Central memory CD8-positive, alpha-beta T cell (primary cell): ENCODE measurements at places on chromosomes 13 and 19.

DNA sequence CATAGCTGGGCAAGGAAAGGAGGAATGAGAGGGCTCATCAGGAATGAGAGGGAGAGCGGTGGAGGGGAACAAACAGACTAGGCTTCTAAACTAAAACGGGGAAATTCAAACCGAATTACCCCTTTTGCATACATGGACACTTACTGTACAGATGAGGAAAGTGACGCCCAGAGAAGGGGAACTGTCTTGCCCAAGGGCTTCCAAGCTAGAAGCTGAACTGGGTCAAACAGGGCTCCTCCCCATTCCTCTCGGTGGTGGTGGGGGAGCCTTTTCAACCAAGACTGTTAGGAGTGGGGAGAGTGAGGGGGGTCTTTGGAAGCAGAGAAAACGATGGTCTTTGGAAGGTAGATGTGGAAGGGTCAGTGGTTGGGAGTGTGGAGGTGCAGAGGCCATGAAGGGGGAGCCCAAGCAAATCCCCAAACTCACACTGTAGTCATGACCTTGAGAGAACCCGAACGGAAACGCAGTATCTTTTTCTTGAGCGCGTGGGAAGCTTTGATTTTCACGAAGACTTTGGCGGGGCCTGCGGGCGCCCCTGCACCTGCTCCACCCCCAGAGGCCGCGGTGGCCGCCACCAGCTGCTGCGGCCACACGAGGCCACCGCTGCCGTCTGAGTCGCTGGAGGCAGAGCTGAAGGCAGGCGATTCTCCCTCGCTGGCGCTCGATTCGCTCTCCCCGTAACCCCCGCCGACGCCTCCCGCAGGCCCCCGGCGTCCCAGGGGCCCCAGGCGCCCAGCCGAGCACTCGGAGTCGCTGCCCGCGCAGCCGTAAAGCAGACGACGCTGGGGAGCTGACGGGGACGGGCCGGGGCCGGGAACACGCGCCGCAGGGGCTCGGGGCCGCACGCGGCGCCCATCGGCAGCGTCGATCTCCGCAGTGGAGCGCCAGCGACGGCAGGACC, 12.3 kb upstream of the GNG8 start:
- no peak for DNase-seq

GRCh38 chr19:56423985-56424353, 19.8 kb downstream of the ZNF583 start:
- DNase-seq: no peak

GRCh38 chr13:45255247-45255987, 54.6 kb upstream of the KCTD4 start:
- no peak for DNase-seq

GRCh38 chr13:113211774-113212173, 2.4 kb downstream of the CUL4A start:
- DNase-seq: no peak

DNA sequence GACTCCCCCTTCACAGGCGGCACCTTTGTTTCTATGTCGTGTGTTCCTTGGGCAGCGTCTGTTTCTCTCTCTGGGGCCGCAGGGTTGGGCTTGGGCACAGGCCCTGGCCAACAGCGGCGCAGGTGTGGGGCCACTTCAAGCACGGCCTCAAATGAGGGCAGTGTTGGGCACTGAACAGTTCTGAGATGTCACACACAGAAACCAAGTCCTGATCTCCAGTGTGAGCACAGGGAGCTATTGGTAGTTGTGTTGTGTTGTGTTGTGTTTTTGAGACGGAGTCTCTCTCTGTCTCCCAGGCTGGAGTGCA, 42.7 kb downstream of the GATAD2A start:
- no peak for DNase-seq

GRCh38 chr19:38564981-38565690, 52.6 kb downstream of the MAP4K1 start:
- DNase-seq: no peak

- DNase-seq: no peak
Measured at GRCh38 chr19:33460221-33460908, 61.2 kb downstream of the PEPD start.

- DNase-seq: no peak
Measured at GRCh38 chr13:101289764-101290163, 126.5 kb downstream of the NALCN start.

GRCh38 chr13:30148171-30148754, 159.1 kb downstream of the KATNAL1 start:
- peak; percentile 71 for DNase-seq

DNA sequence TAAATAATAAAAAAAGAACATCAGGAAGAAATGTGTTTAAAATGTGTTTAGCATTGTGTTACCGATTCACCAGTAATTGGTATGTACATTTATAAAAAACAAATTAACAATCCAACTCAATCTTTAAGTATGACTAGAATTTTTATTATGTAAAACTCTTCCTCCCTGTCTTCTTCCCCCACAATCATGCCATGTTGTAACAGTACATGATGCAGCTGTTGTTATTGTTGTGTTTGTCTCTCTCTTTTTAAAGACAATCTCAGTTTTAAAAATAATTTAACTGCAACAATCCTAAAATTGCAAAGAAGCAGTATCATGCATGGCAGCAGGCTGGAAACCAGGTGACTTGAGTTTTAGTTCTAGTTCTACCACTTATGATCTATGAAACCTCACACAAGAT, 180.2 kb downstream of the RGCC start:
- DNase-seq: no peak

- no peak for DNase-seq
Measured at GRCh38 chr13:110183910-110184309, 123.0 kb downstream of the COL4A1 start.

DNA sequence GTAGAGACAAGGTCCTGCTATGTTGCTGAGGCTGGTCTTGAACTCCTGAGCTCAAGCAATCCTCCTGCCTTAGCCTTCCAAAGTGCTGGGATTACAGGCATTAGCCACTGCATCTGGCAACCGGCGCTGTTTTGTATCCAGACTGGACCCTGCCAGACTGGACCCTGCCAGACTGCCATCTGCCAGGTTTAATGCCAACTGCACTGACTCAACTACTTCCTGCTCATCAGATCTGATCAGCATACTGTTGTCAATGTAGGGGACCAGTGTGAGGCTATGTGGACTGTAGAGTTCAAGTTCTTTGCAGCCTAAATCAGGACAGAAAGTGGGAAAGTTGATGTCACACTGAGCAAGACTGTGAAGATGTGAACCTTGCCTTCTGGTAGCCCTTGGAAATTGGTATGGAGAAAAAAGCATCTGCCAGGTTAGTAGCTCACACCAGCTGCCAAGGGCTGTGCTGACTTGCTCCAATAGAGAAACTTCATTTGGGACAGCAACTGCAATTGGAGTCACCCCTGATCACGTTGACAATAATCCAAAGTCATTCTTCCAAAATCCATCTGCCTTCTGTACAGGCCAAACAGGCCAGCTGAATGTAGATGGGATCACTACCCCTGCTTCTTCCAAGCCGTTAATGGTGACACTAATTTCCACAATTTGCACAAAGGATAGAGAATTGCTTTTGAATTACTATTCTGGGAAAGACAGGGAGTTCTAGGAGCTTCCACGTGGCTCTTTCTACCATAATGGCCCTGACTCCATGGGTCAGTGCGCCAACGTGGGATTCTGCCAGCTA, 36.8 kb upstream of the ATP1A3 start:
- DNase-seq: no peak

DNA sequence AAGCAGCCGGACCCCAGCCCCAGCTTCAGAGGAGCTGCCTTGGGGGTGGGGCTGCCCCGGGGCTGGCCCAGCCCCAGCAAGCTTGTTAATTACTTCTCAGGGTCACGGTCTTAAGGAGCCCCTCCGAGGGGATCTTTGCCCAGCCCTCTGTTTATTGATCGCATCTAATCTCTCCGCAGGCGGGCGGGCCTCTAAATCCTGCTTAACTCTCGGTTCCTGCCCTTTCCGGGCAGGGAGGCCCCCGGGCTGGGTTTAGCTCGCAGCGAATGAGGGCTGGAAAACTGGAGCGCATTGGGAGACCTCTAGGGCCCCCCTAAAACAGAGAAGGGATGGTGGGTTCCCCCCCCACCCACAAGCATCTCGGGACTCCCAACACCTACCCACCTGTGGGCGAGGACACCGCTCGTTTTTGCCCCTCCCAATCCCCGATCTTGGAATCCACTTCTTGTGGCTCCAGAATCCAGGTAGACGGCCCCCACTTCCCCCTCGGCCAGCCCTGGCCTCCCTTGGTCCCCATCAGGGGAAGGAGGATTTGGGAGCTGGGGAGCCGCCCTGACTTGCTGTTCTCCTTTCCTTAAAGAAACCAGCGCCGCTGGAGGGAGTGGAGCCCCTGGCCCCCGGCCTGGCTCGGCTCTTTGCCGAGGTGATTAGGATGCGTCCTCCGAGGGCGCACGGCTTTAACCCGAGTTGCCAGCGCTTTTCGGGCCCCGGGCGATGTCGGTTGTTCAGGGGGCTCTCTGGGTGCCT, 59.5 kb upstream of the ADGRL1 start:
- no peak for DNase-seq

- no peak for DNase-seq
Measured at GRCh38 chr19:12779162-12779993, 4.0 kb upstream of the HOOK2 start.

GRCh38 chr13:73702419-73703071, 431.7 kb downstream of the KLF12 start:
- no peak for DNase-seq

- DNase-seq: no peak
Measured at GRCh38 chr13:79030513-79030912, 371.6 kb upstream of the OBI1 start.

- DNase-seq: no peak
Measured at GRCh38 chr13:74036373-74036772, 97.8 kb downstream of the KLF12 start.

- DNase-seq: no peak
Measured at GRCh38 chr19:18774782-18775444, 16.2 kb downstream of the COMP start.

DNA sequence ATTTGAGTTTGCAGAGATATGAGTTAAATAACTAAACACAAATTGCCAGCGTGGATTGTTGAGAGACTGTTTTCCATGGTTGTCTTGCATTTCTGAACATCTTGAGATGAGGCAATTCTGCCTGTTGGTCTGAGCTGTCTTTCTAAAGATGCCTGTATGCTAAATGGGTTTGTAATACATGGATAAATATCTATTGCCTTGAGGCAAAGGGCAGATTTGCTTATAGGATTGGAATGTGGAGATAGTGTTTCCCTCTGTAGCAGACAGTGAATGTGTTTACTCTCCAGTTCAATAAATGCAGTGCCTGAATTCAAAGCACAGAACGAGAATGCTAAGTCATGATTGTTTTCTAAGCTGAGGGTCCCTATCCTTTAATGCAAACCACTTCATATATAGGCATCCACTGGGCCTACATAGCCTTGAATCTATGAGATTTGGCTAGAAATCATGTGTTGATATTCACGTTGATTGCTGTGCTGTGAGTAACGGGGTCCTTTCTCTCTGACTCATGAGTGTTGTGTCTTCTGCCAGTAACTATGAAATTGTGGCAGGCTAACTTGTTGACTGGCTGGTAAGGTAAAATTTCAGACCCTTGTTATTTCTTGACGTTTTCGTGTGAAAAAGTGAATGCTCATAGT, 2554.8 kb downstream of the PCDH9 start:
- DNase-seq: no peak

GRCh38 chr19:737591-738093, 13.3 kb upstream of the MISP start:
- DNase-seq: peak; percentile 35

GRCh38 chr19:57033576-57033975, 86.2 kb upstream of the USP29 start:
- DNase-seq: no peak

DNA sequence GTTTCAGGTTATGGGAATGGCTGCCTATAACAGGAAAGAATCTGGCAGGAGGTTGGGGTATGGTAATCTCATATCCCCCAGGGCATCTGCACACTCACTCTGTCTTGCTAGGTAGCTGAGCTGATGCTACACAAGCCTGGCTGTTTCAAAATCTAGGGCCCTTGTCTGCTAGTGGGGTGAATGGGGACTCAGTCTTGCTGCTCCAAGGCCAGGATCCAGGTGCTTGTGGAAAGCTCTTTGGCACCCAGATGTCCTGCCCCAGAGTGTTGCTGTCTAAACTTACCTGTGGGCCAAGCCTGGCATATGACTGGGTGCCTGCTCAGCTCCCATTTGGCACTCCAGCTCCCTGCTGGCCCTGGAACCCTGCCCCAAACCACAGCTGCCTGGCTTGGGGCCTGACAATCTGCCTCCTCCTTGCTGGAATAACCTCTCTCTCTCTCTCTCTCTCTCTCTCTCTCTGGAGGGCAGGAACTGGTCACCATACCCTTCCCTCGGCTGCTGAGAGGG, 158.1 kb upstream of the TSC22D1 start:
- DNase-seq: no peak

GRCh38 chr19:4208385-4209094, 20.8 kb upstream of the EBI3 start:
- DNase-seq: no peak

DNA sequence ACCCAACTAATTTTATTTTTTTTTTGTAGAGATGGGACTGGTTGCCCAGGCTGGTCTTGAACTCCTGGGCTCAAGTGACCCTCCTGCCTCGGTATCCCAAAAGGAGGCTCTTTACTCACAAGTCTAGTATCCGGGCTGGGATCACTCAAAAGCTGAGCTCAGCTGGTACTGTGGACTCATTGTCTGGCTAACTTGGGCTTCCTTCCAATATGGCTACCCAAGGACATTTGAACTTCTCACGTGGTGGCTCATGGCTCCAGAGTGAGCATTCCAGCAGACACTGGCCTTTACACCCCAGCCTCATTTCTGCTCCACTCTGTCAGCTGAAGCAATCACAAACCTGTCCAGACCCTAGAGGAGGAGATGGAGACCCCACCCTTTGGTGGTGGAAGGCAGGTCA, 28.9 kb downstream of the HPN start:
- no peak for DNase-seq

DNA sequence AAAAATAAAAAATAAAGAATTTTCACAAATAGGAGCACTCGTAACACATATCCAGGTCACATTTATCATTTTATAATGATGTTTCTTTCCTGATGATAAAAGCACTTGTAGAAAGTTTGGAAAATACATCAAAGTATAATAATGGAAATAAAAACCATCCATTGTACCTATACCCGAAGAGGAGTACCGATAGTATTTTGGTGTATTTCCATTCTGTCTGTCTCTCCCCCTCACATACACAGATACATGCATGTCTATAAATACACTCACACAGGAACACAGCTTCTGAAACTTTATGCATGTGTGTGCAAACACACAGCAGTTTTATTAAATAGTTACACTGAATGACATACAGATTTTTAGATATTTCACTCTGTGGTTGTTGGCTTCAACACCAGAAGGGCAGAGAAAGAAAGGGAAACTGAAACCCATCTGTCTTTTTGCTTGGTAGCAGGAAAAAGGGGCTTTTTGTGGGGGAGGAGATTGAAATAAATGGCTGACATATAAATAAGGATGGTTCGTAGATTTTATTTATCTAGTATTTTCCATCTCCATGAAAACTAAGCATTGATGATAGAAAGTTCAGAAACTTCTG, 114.8 kb downstream of the LRCH1 start:
- no peak for DNase-seq

GRCh38 chr13:23778002-23778652, 111.1 kb downstream of the MIPEP start:
- DNase-seq: no peak

- no peak for DNase-seq
Measured at GRCh38 chr13:75302071-75302698, 179.8 kb downstream of the TBC1D4 start.

GRCh38 chr13:99356262-99357091, 49.3 kb upstream of the GPR183 start:
- DNase-seq: peak; percentile 78

GRCh38 chr19:29666578-29667386, 1.5 kb downstream of the PLEKHF1 start:
- no peak for DNase-seq

- no peak for DNase-seq
Measured at GRCh38 chr19:5893296-5893903, 10.2 kb downstream of the NDUFA11 start.
